Stimulated activated CD8-positive, alpha-beta memory T cell treated with anti-CD3 and anti-CD28 coated beads, Interleukin-4, amount 100 ng/mL, for 48 hours (primary cell): ENCODE measurements at places on chromosomes 11 and 22.

DNA sequence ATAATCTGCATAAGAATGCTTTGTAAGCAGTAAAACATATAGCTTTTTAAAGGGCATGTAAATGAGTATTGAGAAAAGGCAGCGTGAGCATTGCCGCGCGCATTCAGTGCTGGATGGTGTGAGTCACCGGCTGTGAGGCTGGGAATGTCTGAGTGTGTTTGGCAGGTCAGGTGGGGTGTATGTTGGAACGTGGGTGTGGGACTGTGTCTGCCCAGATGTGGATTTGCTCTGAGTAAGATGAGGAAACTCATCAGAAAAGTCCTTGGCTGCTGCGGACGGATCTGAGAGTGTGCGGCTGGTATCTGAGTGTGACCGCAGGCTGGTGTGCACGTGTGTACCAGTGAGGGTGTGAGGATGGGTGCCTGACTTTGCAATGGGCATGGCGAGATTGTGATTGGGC, 66.2 kb upstream of the NECTIN1 start:
- no peak for DNase-seq

DNA sequence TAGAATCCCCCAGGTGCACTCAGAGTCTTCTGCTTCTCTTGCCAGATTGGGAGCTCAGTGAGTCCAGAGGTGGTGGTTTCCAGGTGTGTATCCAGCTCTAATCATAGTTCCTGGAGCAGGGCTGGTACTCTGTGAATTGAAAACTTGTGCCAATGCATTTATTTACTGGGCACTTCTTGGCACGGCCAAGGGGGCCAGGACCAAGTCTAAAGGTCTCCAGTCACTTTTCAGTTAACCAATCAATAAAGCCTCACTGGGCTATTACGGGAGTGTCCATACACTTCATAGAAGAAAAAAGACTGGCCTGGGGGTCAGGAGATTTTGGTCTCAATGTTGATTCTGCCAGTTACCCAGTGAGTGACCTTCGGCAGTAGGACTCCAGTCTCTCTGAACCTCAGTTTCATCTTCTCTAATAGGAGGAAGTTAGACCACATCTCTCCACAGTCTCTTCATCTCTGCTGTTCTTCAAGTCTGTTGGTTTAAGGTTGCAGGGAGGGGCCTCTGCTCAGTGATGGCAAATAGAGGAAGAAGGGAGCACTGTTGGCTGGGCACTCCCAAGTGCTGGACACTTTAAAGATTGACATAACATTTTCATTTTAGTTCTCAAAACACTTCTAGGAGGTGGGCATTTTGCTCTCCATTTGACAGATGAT, 188.5 kb upstream of the E2F8 start:
- DNase-seq: no peak

DNA sequence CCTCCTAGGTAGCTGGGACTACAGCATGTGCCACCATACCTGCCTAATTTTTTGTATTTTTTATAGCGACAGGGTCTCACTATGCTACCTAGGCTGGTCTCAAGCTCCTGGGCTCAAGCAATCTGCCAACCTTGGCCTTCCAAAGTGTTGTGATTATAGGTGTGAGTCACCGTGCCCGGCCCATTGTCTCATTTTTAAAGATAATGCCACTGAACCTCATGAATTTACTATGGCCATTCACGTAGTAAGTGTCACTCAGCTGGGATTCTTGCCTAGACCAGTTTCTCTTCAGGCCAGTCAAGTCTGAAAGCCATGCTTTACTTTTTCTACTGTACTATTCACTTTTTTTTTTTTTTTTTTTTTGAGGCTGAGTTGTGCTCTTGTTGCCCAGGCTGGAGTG, 22.4 kb downstream of the DEPDC5 start:
- DNase-seq: no peak

DNA sequence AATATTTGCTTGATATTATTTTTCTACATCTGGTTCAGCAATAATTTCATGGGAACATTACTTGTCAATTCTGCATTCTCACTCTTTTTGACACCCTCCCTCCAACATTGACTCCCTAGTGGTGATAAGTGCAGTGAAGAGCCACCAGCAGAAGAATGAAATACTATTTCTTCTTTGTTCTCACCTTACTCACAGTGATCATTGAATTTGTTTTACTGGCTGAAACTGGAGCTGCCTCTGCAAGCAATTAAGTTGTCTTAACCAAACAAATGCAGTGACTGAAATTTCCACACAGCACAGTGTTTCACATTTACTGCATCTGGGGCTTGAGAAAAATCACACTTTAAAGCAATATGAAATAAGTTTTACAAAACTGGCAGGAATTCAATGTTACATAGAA, 189.8 kb downstream of the JRKL start:
- no peak for DNase-seq

DNA sequence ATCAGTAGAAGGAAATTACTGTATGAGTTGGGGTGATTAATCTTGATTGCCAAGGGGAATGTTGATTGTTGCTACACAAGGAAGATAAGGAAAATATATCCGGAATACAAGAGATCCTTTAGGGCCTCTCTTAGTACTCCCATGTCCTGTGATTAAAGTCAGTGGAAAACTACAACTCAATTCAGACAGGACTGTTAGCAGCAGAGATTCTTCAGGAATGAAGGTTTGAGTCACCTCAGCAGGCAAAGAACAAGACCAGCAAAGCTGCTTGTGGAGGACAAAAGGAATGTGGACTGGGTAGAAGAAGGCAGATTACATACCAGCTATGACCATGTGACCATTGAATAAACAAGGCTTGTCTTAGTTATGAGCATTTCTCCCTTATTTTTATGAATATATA, 478.2 kb downstream of the BUD13 start:
- no peak for DNase-seq
